ENCODE measurements at places on chromosomes 6 and 20.

- DNase-seq, result no peak
Observed at GRCh38 chr6:46138281-46138680, 8.5 kb downstream of the ENPP4 start.

- DNase-seq, result no peak
Observed at GRCh38 chr6:79173378-79173777, 61.1 kb downstream of the HMGN3 start.

GRCh38 chr6:132964101-132964867 is 149.9 kb downstream of the RPS12 start:
- DNase-seq, result no peak

- DNase-seq, result no peak
Observed at GRCh38 chr20:43189554-43190331, at the start of gene PTPRT. TSS of gene PTPRT (minus strand) at chr20:43189906. CDS start at chr20:43189733, 173 bp downstream.

DNA sequence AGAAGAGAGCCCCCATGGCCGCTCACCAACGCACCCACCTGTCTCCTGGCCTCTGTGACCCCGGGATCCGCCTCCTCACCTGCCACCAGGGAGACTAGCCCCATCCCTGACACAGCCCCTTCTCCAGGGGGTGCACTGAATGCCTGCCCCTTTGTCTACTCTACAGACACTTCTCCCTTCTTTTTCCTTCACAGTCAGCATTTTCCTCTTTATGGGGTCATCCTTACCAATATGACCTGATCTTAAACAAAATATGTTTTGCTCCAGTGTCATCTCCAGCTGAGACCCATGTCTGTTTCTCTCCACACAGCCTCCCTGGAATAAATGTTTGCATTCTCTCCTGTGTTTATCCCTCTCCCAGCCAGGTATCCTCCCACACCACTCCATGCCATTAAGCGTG is 14.6 kb upstream of the CCR6 start:
- DNase-seq, result no peak

DNA sequence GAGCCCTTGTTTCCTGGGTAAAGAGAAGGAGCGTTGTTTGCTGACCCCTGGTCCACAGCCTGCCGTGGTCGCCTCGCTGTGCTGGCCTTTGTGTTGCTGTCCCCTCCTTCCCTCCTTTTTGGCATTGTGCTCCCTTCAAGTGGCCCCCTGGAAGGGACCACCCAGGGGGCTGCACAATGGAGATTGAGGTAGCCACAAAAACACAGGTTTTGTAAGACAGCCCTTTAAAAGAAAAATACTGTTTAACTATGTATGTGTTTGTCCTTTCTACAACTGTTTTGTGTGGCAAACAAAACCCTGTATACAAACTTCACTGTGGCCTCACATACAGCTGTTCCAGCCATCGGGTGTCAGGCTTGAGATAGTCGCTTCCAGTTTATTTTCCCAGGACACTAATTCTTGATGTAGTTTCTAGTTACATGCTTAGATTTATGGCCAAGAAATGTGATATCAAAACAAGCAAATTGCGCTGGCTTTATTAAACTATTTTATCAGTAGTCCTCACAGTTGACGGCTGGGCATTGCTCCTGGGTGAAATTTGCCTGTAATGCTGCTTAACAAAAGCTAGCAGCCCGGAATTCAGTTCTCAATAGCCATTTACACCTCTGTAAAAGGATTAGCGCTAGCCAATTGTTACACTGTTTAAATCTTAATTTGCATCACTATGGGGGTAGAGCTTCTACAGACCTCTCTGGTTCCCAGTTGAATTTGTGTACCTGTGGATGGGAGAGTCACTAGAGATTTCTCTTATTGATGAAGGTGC is 64.1 kb downstream of the KIZ start:
- no peak for DNase-seq

GRCh38 chr20:9331707-9332435 is 182.5 kb upstream of the LAMP5 start:
- no peak for DNase-seq

GRCh38 chr6:45590696-45591184 is 213.0 kb upstream of the SUPT3H start:
- no peak for DNase-seq

DNA sequence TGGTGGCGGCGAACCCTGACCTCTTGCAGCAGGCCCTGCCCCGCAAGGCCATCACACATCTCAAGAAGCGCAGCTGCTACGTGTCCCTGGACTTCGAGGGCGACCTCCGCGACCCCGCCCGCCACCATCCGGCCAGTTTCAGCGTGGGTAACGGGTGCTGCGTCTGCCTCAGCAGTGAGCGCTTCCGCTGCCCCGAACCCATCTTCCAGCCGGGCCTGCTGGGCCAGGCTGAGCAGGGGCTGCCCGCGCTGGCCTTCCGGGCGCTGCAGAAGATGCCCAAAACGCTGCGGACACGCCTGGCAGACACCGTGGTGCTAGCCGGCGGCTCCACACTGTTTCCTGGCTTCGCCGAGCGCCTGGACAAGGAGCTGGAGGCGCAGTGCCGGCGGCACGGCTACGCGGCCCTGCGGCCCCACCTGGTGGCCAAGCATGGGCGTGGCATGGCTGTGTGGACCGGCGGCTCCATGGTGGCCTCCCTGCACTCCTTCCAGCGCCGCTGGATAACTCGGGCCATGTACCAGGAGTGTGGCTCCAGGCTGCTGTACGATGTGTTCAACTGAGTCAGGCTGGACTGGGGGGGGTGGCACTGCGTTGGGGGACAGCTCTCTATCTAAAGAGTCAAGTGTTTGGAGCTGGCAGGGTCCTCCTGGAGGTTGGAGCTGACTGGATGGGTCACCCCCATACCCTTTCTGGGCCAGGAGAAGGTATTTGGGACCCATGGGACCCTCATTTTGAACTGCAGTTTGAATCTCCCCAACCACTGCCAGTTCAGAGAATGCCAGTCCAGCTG is 1.1 kb downstream of the ACTL10 start:
- DNase-seq, result peak; percentile 81

DNA sequence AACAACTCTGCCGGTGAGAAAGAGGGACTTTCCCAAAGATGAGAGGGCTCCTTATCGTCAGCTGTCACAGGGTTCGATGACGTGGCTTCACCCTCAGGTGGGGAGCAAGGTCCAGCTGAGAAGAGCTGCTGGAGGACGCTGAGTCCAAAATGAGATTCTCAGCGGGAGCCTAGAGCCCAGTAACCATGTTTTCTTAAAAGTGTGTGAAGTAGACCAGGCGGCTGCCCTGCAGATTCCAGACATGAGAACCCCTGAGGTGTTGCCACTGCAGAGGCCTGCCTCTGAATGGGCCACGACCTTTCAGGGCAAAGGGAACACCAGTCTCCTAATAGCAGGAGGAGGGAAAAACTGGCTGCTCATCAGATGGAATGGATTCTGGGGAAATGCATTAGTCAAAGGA is 375.1 kb downstream of the BTBD9 start:
- DNase-seq, result no peak

DNA sequence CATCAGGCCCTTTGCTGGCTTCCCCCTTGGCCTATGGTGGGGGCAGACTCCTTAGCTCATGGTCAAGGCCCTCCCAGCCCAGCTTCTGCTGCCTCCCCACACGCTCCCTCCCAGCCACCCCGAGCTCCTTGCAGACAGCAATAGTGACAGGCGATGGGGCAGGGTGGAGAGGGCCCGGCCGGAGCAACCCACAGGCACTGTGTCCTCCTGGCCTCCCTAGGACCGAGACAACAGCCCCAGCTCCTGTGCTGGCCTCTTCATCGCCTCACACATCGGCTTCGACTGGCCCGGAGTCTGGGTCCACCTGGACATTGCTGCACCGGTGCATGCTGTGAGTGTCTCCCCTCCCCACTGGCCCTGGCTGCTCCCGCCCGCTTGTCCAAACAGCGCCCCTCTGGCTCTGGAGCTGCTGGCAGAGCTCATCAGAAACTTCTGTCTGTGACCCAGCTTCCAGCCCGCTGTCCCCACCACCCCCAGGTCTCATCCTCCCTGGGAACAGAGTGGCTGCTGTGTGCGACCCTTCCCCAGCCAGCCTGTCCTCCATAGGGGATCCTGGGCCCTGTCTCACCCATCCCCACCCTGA is 21.8 kb downstream of the NPEPL1 start:
- DNase-seq, result no peak

DNA sequence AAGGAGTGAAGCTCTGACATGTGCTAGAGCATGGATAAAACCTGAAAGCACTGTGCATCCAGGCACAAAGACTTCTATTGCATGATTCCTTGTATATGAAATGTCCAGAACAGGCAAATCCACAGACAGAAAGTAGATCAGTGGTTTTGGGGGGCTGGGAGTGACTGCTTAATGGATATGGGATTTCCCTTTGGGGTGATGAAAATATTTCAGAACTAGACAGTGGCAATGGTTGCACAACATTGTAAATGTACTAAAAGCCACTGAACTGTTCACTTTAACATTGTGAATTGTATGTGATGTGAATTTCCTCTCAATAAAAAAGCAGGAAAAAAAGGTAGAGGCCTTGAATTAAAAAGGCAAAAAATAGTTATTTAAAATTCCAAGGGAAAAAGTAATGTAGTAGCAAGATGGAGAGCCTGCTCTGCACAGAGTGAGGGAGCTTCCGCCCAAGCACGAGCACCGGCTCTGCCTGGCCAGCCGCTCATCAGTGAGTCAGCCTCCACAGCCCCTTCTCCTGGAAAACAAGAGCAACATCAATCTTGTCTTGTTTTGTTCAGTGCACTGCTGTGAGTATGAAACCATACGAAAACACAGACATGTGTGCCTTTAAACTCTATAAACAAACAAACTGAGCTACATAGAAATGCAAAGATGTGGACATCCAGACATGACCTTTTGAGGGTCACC is 74.6 kb upstream of the THBS2 start:
- no peak for DNase-seq

DNA sequence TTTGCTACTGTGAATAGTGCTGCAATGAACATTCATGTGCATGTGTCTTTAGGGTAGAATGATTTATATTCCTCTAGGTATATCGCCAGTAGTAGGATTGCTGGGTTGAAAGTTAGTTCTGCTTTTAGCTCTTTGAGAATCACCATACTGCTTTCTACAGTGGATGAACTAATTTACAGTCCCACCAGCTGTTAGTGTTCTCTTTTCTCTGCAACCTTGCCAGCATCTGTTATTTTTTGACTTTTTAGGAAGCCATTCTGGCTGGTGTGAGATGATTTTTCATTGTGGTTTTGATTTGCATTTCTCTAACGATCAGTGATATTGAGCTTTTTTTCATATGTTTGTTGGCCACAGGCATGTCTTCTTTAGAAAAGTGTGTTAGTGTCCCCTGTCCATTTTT is 40.0 kb downstream of the PLG start:
- DNase-seq, result no peak

DNA sequence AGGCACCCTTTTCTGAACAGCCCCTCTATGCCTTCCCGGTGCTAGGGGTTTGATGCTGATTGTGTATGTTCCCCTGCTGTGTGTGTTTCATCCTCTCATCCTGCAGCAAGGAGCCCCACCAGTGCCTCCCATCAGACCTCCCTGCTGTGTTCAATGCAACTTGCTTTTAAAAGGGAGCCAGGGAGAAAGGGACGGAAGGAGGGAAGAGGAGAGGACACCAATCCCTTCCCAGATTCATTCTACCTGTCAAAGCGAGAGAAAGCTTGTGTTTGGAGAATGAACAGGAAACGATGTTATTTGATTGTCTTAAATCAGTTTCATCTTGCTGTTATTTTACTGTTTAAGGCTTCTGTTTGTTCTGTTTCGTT is 259.2 kb downstream of the ADGB start:
- no peak for DNase-seq

DNA sequence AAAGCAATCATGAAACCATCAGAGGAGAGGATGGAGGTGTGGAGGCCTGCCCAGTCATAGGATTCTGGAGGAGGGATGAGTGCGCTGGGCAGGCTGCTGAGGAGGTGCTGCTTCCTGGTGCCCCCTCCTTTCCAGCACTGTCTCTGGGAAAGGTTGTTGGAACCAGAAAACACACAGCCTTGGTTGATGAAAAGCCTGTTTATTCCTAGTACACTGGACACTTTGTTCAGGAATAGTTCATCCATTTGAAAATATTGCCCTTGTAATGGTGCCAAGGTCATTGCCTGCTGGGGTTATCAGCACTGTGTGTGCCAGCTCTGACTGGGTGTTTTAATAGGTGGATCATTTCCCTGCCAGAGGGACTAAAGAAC is 83.7 kb upstream of the ARMC2 start:
- DNase-seq, result no peak

- no peak for DNase-seq
Observed at GRCh38 chr6:130933712-130934200, 106.5 kb downstream of the SMLR1 start.

DNA sequence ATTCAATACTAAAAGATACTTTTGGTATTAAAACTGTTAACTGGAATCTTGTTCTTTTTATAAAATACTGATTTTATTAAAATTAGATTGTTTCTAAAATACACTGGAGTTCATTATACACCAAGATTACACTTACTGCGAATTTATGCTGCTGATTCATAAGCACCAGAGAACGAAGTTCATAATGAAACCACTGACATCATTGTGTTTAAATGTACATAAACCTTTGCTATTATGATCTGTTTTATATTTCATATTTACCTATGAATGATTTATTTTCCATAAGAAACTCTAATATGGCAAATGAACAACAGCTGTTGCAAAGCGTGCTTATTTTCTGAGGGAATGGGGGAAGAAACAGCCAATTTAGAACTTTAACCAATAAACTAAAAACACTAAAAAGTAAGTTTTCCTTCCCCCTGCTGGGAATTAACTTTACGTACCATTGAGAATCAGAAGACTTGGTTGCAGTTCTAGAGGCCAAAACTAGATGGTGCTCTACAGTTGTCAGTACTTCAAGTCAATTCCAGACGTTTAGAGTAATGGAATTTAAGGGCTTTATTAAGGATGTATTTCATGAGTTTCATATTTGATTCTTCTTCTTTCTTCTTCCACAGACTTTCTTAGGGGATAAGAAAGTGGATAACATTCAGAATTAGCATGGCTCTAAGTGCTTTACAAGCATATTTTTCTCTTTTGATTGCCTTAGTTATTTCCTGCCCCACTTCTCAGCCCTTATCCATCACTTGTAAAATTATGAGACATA is 30.8 kb upstream of the COL19A1 start:
- DNase-seq, result no peak

GRCh38 chr6:170393807-170394399 is 87.3 kb downstream of the FAM120B start:
- DNase-seq, result no peak

GRCh38 chr20:41989935-41990635 is 371.9 kb upstream of the CHD6 start:
- DNase-seq, result no peak

GRCh38 chr6:26241033-26241895 is 123.7 kb upstream of the BTN3A2 start:
- DNase-seq, result no peak

- peak; percentile 60 for DNase-seq
Observed at GRCh38 chr6:14476793-14477531, 359.4 kb downstream of the CD83 start.

DNA sequence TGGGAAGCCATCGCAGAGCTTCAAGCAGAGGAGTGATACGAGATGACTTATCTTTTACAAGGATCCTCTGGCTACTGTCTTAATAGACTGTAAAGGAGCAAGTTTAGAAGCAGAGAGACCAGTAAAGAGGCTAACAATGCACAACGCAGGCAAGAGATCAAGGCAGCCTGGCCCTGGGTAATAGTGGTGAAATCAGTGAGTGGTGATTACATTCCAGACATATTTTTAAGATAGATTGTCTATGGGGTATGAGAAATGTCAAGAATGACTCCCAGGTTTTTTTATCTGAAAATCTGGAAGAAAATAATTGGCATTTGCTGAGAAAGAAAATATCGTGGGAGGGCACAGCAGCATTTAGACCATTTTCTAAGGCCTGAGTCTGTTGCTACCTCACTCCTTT is 213.6 kb upstream of the HTR1E start:
- DNase-seq, result no peak

- DNase-seq, result no peak
Observed at GRCh38 chr6:67210450-67210849, 1424.6 kb upstream of the ADGRB3 start.
